Erythroblast (primary cell): ENCODE measurements at places on chromosomes 5 and 9.
A peak's percentile ranks its signal among the peaks of the same experiment; 100 is the strongest.

DNA sequence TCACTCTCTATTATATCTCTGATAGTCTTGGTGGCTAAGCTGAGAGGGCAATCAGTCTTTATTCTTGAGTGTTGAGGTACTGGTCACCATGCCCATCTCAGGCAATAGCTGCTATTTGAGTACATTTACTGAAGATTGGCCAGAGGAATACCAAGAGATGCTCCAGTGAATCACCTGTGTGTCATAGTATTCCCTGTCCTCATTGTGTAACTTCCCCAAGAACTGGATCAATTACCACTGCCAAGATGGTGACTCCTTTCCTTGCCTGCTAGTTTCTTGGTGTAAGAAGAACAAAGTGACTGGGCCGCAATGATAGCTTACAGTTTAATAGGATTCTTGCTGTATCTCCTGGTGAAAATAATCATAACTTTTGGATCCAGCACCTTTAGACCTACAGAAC lies 418.7 kb upstream of the KIF2A start:
- no peak for DNase-seq

DNA sequence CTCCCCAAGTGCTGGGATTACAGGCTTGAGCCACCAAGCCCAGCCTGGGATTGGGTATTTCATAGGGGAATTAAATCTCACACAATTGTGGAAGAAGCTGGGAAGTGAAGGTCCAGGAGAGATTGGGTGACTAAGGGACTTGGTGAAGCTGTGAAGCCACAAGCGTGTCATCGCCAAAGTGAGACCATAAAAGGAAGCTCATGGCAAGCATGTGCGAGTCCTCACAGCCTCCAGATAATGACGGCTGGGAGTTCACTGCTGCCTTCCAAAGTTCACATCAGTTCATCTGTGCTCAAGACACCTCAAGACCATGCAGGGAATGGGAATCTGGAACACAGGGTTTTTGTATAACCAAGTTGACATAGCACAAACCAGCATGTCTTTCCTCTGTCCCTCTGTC lies 210.6 kb downstream of the MARCHF11 start:
- no peak for DNase-seq

DNA sequence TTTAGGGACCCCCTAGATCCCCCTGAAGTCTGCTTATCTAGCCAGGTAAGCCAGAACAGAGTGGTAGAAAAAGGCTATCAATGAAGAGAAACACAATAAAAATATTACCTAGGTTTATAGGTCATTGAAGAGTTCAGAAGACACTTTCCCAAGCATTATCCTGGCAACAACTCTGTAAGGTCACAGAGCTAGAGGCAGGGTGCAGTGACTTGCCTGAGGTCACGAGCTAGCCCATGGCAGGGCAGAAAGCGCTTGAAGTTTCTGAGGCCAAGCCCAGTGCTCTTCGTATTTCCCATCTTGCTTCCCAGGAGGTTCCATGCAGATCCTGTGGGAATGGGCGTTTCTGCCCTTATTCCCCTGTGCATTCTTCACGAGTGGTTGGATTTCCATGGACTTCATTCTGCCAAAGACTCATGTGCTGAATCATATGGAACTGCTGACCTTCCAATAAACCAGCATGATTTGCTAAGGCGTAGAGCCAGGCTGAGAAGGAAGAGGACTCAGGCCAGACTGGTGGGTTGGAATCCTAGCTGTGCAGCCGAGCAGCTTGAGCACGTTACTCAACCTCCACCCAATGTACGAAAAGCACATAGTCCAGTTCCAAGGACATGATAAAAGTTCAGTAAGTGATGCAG lies 22.1 kb downstream of the TRMO start:
- DNase-seq = no peak

DNA sequence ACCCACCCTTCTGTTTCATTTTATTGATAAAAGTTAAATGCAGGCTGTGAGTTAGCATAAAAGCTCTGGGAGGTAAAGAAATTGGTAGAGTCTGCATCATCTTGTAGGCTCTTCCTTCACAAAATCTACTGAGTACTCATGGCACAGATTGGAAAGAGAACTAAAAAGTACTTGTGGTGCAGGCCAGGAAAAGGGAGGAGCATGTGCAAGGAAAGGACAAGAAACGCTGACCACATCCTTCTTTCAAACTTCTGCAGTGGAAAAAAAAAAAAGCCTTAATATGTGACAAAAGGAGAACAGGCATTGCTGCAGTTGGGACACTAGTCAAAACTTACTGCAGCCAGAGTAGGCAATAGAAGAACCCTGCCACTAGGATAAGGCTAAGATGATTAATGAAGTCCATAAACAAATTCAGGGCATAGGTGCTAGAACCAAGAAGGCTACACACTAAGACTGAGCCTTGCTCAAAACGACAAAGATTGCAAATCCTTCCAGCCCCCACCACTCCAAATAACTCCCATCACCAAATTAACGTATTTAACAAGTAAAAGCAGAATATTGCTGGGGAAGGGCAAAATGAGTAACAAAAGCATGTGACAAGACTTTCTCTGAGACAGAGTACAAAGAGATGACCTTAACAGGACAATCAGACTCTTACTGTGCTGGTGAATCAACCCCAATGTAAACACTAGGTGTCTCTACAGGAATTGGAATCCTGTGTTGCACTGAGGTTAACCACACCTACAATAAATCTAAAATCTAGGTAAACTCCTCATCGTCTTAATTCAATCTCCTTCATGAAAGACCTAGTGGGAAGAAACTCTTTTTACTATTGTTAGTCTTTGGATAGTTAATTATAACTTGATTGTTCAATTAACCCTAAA lies 1024.8 kb downstream of the TLE1 start:
- no peak for DNase-seq

DNA sequence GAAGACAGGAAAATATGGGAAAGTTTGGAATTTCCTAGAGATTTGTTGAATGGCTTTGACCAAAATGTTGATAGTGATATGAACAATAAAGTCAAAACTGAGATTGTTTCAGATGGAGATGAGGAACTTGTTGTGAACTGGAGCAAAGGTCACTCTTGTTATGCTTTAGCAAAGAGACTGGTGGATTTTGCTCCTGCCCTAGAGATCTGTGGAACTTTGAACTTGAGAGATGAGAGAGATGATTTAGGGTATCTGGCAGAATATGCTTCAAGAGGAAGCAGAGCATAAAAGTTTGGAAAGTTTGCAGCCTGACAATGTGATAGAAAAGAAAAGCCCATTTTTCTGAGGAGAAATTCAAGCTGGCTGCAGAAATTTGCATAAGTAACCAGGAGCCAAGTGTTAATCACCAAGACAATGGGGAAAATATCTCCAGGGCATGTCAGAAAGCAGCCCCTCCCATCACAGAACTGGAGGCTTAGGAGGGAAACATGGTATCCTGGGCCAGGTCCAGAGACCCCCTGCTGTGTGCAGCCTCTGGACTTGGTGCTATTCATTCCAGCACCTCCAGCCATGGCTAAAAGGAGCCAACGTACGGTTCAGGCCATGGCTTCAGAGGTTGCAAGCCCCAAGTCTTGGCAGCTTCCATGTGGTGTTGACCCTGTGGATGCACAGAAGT lies 114.3 kb upstream of the STARD4 start:
- DNase-seq = no peak

GRCh38 chr5:75933489-75933888 lies 149.7 kb upstream of the SV2C start:
- no peak for DNase-seq

DNA sequence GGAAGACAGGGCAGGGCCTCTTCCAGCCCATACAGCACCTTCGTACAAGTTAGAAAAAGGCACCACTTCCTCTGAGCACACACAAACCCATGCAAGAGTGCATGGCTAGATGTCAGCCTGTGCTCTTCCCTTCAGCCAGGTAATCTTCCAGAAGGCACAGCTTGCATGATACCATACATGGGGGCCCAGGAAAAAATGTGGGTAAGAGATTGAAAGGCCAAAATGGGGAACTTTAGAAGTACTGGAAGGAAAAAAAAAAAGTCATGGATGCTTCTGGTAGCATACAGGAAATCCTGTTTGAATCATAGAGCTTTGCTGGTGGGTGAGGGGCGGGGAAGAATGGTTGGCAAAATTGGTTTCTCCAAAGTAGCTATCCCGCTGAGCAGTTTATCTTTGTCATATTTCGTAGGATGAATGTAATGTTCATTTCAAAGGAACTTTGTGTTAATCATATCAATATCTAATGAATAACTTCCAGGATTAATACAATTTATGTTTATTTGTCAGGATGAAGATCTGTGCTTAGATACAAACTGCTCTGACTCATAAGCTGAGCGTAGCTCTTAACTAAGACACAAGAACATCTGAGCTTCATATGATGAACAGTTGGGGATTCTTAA lies 78.2 kb upstream of the MAP3K1 start:
- DNase-seq = no peak

- DNase-seq = no peak
These were observed 9.7 kb downstream of the DCANP1 start for GRCh38 chr5:135437422-135437795.

DNA sequence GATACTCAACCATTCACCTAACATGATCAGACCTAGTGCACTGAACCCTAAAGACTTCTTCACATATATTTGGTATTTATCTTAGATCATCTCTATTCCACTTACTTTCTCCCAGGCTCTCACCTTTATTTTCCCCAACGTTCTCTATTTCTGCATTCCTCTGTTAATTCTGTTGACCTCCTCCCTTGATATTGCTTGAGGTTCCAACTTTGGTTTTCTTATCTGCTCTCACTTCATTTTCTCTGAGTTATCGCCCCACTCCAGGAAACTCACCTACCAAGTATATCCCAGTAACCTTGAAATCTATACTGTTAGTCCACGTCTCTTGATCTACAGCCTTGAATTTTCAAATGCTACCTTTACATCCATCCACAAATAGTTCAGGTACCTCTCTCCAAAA lies 9.2 kb downstream of the NADK2 start:
- no peak for DNase-seq

- no peak for DNase-seq
These were observed 64.2 kb downstream of the SLC44A1 start for GRCh38 chr9:105308461-105309341.

GRCh38 chr5:13944560-13945199 lies at the start of gene DNAH5:
DNAH5 (minus strand) TSS chr5:13944688; CDS start chr5:13944438, 250 bp downstream.
- DNase-seq = no peak

DNA sequence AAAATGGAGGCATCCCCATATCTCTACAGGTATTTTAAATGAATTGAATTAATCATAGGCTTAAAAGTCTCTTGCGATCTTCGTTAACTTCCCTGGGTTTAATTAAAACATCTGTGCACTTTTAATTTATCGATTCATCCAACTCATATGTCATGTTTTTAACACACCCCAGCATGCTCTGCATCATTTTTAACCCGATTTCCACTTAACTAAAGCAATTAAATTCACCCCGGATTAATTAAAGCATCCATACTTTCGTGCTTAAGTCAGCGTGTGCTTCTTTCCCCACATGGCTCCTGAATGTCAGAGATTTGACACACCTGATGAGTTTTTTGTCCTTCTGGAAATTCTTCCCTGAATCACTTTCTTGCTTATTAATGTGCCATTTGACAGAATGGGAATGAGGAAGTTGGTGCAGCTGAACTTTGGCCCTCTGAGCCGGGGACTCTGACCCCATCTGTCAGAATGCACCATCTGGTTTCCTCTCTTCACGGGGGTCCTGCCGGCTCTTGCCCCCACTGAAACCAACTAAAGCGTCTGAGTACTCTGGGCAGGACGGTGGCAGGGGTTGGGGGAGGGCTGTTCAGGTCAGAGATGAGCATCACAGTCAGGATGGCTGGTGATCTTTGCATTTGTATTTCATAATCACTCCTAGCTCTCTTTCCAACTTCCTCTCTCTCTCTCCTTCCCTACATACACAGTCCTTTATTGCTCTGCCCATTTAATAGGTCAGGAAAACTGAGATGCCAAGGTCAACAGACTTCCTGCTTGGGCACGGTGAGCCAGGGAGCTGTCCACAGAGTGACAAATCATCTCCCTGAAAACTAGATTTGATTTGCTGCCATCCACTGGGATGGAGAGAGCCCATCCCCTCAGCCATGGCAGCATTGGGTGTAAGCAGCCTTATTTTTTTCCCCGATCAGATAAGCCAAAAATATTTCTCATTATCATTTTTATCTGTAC lies 180.3 kb upstream of the WWC1 start:
- no peak for DNase-seq

DNA sequence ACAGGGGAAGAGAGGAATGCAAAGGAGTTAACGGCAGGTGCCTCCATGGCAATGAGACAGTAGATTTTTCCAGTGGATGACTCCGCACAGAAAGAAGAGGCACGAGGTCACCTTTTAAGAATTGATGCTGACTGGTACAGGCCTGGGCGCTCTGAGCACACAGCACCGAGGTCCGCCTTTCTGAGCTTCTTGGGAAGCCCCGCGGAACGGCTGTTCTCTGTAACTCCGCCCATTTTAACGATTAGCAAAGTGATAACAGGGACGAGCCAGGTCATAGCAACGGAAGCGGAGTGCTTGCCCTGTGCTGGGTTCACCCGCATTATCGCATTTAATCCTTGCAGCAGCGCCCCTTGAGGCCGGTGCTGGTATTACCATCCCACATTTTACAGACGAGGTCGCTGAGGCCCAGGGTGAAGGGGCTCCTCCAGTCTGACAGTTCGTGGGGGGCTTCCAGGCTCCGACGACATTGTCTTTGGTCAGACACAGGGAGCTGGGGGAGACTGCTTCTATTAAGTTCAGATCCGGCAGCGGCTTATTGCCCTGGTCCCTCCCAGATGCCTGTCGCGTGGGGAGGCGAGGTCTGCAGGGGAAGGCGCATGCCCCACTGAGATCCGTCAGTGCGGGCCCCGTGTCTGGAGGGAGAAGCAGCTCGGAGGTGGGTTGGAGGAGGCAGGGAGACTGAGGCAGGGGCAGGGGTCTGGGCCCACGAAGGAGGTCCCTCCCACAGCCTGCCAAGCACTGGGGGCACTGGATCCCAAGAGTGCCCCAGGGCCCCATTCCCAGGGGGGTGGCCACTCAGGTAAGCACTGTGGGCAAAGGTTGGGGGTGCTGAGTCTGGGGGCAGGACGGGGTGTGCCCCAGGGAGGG lies 22.3 kb upstream of the HMCN2 start:
- peak; percentile 93 for DNase-seq

DNA sequence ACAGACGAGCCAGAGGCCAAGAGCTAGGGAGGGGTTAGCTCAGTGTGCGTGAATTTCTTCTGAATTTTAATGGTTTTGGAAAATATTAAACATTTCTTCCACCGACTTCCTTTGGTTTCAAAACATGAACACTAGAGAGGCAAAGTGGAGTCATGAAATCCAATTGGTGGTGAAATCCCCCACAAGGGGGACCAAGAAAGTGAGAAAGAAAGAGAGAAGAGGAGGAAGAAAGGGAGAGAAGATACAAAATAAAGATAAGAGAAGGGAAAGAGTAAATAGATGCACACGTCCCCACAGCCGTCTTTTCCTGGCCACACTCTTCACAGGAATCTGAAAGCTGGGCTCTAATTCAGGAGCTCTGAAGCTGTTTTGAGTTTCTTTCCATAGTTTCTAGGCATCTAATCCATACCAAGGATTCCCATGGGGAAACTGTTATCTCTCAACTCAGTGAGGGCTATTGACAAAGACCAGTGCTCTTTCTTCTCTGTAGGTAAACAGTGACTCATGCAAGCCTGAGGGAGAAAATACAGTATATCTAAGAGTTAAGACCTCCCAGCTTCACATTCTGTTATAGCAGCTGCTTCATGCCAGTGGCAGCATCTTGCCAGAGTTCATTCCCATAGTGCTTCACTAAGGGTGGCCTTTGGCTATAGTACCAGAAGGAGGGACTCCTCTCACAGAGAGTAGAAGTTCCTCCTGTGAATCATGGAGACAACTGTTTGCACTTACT lies 115.8 kb upstream of the LIFR start:
- no peak for DNase-seq

GRCh38 chr9:129235931-129236331 lies 57.9 kb upstream of the IER5L start:
- no peak for DNase-seq

GRCh38 chr9:113687680-113688371 lies 188.3 kb upstream of the ZNF618 start:
- no peak for DNase-seq
